Fibroblast of lung (primary cell): ENCODE measurements at places on chromosomes 6 and 20. TPM values are rescaled to one million over a fixed set of nuclear protein-coding genes. Genes with fewer than 3 reads are reported as not detected.

The MBOAT1 gene
- 4.9 and 6.6 TPM in 2 replicates for total RNA-seq

The WASF1 gene
- total RNA-seq, result 8.5 and 13.2 TPM in 2 replicates

The FBXL4 gene
- total RNA-seq, result 14.9 and 16.8 TPM in 2 replicates

The DDX43 gene
- 2.0 and 3.1 TPM in 2 replicates for total RNA-seq

The PLCB4 gene
- 3.6 and 13.7 TPM in 2 replicates for total RNA-seq

The KCNQ2 gene
- total RNA-seq, result not detected in 2 replicates

The SDCBP2 gene
- total RNA-seq, result 1.8 and 2.1 TPM in 2 replicates

The PPP1R3G gene
- total RNA-seq, result 2.1 and 3.3 TPM in 2 replicates

The OSBPL2 gene
- 23.6 and 27.9 TPM in 2 replicates for total RNA-seq

The TDRD6 gene
- 0.26 and 0.33 TPM in 2 replicates for total RNA-seq

The SNAP91 gene
- total RNA-seq, result under 0.01 and 0.17 TPM in 2 replicates

The RGS19 gene
- total RNA-seq, result 9.1 and 11.6 TPM in 2 replicates

The REM1 gene
- total RNA-seq, result not detected in 2 replicates

The BCLAF1 gene
- 69.9 and 82.6 TPM in 2 replicates for total RNA-seq

The COX4I2 gene
- total RNA-seq, result not detected in 2 replicates

The RNF182 gene
- 2.5 and 2.6 TPM in 2 replicates for total RNA-seq
